ENCODE measurements at places on chromosomes 2 and 18.

- DNase-seq = peak; percentile 49
These were observed 77.2 kb downstream of the CD28 start for GRCh38 chr2:203783496-203784203.

DNA sequence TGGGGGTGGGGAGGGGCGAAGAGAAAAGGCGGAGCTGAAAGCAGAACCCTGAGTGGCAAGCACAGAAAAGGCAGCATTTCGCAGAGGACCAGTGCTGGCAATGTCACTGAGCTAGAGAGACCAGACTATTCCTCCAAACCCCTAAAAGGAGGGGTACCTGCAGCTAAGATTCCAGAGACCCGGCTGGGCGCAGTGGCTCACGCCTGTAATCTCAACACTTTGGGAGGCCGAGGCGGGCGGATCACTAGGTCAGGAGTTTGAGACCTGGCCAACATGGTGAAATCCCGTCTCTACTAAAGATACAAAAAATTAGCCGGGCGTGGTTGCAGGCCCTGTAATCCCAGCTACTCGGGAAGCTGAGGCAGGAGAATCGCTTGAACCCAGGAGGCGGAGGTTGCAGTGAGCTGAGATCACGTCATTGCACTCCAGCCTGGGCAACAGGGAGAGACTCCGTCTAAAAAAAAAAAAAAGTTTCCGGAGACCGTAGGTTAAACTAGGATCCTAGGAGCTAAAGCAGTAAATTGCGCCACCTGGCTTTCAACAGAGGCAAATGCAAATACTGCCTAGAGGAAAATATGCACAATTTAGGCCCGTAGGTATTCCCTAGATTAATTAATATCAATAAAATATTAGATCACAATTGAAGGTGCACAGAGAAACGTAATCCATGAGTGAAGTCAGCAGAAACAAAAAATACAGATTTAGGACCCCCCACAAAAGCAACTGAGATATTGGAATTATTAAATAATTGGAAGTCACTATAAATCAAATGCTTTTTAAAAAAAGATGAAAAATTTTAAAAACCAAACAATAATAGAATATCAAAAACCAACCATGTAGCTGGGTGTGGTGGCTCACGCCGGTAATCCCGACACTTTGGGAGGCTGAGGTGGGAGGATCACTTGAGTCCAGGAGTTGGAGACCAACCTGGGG, 4.9 kb downstream of the UCN start:
- DNase-seq = peak; percentile 83

DNA sequence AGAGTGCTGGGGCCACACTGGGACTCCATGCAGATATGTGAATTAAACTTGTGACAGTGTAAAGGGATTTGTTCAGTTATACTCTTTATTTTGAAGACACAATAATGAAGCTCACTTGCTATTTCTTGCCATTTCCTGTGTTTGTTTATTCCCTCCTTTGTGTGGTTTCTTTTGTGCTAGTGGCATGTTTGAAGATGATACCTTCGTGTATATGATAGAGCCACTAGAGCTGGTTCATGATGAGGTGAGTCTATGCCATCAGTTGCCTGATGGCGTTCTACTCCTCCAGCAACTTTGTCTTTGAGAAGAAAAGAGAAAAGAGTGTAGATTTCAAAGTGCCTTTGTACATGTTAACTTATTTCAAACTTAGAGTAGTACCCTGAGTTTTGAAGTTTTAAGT, 99.2 kb upstream of the FAM237A start:
- DNase-seq = no peak

- peak; percentile 28 for DNase-seq
These were observed 150.9 kb downstream of the CD8B2 start for GRCh38 chr2:106638043-106638442.

DNA sequence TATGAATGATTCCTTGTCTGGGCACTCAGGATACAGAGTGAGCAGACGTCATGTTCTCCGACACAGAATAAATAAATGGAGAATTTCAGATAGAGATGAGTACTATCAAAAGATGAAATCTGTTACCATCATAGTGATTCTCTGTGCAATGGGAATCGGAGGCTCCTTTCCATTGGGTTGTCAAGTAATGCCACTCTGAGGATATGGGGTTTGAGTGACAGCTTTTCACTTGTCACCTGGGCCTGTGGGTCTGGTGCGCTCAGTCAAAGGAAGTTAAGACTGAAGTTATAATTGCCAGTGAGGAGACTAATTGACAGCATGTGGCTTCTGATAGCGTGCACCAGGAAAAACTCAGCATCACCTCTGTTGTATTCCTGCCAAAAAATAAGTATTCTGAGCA, 387.2 kb downstream of the SOX11 start:
- DNase-seq = no peak

- DNase-seq = no peak
These were observed 159.2 kb downstream of the FAM210A start for GRCh38 chr18:13566941-13567746.

GRCh38 chr18:69596345-69596744, 195.7 kb downstream of the DOK6 start:
- DNase-seq = no peak

GRCh38 chr2:207819021-207819797, 49.5 kb upstream of the FZD5 start:
- no peak for DNase-seq

DNA sequence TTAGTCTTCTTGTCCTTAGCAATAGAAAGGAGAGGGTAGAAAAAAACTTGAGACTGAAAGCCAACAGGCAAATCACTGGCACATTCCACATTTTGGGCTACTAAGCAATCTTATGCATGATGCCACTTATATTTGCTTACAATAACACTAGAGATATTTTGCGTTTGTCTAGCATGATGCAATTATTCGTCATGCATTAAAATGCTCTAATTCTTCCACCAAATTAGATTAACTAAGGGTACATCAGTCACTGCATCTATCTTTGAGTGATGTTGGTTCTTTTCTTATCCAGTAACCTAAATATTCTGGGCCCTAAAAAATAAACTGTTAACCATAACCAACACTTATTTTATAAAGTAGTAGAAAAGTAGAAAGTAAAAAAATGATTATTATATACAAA, 1311.7 kb upstream of the CDH2 start:
- no peak for DNase-seq

DNA sequence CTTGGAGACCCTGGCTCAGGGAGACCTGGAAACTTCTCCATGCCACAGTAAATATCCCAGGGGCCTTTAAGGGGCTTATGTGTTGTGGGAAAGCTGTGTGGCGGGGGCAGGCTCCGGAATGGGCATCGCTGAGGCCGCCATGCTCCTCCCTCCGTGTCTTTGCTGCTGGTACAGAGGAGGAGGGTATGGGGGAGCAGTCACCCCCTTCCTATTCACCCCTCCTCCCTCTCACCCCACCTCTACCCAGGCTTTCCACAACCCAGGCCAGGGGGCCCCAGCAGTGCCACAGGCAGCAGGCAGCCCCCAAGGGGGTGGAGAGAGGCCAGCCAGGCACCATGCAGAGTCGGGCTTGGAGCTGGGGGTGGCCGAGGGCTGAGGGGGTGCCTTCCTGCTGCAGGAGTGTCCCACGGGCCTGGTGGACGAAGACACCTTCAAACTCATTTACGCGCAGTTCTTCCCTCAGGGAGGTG, 28.0 kb upstream of the FAHD2A start:
- DNase-seq = no peak

DNA sequence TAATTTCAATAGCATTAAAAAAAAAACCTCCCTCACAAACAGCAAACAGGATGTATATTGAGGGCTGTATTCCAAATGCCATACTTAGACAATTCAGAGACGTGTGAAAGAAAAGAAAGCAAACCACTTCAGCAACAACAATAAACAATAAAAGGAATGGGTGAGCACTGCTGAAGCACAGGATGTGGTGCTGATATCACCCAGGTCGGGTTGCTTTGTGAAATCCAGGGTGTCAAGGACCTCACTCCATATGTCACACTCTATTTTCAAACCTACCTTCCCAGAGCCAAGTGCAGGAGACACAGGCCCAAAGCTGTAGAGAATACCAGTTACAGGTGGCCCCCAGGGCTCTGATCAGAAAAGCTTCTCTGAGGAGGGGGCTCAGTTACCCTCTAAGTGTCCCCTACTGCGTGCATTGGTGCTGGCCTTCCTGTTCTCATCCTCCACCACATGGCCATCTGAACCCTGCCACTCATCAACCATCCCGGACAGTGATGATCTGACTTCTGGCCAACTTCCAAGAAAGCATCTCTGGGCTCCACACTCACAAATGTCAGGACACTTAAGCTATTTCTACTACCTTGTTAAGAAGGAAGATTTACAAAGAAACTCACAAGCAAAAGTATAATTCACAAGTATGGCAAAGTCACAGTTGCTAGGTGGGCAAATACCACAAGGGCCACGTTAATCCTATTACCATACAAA, 363.0 kb downstream of the SS18 start:
- DNase-seq = no peak

DNA sequence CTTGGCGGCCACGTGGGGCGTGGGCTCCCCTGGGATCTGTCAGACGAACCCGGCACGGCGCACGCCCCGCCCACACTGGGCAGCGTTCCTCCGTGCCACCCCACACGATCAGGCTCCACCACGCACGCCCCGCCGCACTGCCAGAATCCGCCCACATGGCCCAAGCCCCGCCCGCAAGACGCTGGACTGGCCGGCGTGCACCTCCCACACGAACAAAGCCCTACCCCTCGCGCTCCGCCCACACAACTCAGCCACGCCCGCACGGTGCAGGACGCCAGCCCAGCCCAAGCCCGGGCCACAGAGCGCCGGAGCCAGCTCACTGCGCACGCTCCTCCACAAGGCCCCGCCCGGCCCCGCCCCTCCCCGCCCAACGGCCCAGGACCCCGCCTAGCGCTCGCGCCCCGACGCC, 555 bp downstream of the TMEM18 start:
- peak; percentile 97 for DNase-seq

DNA sequence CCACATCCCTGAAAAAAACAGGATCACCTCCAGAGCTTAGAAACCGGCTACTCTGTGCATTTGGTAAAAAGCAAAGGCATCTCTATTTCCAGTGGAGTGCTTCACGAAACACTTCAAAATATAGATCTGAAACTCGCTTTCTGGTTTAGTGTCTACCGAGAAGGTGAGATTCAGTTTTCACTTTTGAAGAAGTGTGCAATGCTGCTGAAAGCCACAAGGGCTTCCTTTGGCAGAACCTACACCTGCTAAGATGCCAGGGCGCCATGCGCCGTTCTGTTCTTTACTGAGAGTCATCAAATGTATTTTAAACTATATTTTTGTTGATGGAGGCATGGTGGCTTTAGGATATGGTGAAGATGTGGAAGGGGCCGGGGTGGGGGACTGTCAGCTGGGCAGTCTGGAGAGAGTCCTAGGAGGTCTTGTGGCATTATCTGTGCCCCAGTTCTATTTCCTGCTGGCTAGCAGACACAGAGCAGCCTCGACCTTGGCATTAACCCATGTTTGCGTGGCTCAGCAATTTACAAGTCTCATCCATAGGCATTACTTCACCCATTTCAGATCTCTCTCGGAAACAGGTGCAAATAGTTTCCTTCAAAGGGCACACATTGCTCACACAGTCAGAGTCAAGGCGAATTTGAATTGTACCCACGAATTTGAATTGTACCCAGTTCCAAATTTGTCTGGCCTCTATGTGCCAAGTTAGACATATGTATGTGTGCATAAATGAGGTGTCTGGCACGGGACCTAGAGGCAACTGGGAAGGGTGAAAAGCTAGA, 46.7 kb upstream of the KCNF1 start:
- DNase-seq = no peak

GRCh38 chr18:78822171-78822948, 157.3 kb upstream of the SALL3 start:
- no peak for DNase-seq

GRCh38 chr18:66687635-66688034, 83.7 kb upstream of the CDH19 start:
- DNase-seq = no peak

GRCh38 chr18:8496186-8496585, 113.1 kb upstream of the RAB12 start:
- DNase-seq = no peak

DNA sequence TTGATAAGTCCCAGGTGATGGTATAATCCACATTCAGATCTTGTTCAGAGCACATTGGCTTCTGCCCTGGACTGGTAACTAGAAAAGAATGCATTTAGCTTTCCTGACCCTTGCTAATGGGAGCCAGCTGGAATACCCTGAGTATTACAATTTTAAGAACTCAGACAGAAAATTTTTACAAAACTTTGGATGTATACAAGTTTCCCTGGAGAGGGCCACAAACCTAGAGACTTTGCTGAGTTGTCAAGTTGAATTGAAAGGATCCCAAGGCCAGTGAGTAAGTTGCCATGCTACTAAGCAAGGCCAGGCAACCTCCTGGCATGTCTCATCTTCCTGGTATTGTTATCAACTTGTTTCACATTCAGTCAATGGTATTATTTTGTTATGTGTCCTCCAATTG, 20.0 kb upstream of the NABP1 start:
- DNase-seq = peak; percentile 85

DNA sequence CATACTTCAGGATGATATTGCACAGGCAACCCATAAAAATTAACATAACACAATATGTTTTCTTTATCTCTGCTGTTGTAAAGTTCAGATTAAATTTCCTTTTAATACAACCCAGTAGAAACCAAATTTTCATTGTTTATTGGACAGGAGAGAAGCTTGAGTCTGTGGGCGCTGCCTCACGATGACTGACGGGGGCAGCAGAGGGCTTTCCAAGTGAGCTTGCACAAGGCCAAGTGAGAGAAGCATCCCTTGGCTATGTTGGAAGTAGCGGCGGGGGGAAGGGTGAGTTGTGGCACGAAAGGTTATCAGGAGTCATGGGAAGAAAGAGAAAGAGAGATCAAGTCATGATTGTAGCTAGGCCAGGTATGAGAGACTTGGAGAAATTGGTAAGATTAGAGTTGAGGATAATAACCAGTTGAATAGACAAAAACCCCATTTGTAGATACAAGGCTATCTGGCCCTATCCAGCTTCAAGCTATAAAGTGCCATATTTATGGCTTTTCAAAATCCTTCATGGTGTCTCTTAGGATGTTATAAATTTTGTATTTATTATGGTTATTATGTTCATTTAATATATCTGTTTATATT, 413.7 kb upstream of the FAM98A start:
- peak; percentile 45 for DNase-seq

DNA sequence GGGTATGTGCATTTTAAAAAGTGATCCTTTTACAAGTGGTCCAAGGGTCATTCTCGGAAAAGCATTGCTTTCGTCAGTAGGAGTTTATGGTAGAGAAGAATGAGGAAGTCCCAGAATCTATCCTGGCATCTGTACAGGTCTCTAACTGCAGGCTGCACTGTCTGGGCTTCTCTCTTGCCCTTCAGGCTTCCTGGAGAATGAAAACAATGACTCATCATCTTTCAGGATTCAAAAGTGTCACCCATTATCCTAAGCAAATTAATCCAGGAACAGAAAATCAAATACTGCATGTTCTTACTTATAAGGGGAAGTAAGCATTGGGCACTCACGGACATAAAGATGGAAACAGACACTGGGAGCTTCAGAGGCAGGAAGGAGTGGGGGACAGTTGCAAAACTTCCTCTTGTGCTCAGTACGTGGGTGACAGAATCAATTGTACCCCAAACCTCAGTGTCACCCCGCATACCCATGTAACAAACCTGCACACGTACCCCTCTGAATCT, 60.2 kb upstream of the TXNDC2 start:
- DNase-seq = peak; percentile 97

GRCh38 chr2:165568361-165568760, 98.9 kb downstream of the CSRNP3 start:
- DNase-seq = no peak

Measured in fibroblast of mammary gland (primary cell).